GM12864 (cell line): ENCODE measurements at places on chromosomes 16 and 17.
A peak's percentile ranks its signal among the peaks of the same experiment; 100 is the strongest.

GRCh38 chr17:76238847-76239537 lies 1.3 kb downstream of the RNF157 start:
- no peak for DNase-seq

DNA sequence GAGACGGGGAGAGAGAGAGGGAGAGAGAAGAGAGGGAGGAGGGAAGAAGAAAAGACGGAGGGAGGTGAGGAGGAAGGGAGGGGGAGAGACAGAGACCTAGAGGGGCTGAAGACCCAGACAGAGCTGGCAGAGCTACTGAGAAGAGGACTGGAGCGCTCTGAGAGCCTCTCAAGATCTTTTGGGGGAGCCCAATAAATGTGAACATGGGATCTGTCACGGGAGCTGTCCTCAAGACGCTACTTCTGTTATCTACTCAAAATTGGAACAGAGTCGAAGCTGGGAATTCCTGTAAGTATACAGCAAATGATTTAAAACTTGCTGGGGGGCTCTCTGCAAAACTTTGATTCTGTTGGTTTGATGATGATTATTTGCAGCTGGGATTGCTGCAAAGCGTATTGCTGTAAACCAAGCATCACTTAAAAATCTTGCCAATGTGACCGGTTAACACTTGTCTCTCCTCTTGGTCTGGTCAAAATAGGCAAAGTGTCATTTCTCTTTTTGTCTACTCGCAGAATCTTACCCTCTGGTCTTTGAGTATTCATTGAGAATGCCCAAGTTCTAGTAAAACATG lies 344 bp downstream of the CNTNAP4 start:
- DNase-seq, result no peak

- DNase-seq, result no peak
Observed at GRCh38 chr17:52546493-52546892, 388.0 kb upstream of the CA10 start.

GRCh38 chr17:10804546-10804945 lies 647 bp upstream of the TMEM238L start:
- DNase-seq, result no peak

DNA sequence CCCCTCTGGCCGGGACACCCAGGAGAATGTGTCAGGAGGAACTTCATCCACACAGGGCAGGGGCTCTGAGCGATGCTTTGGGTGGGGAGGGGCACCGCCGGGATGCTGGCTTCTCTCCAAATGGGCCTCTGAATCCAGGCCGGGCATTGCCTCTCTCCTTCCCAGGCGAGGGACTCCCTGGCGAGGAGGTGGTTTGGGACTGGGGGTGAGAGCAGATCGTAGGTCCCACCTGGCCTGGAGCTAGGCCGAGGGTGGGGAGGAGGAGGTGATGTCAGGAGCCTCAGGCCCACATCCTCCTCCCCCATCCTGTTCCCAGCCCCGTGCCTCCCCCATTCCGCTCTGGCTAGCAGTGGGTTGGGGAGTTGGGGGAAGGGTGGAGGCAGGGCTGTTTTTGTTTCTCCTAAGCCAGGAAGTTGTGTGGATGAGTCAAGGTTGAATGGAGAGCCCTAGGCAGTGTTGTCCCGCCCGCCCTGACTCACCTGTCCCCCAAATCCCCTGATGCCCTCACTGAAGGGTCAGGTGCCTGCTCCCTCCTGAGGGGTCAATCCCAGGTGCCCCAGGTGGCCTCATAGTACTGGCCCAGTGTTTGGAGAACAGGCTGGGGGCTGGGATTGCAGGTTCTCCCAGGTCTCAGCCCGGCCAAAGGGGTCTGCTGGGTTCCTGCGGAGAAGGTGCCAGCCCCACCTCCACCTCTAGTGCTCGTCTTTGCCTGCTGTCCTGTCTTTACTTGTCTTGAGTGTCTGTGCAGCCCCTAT lies 2.8 kb downstream of the GRB7 start:
- DNase-seq, result no peak

GRCh38 chr16:23949630-23950290 lies 114.0 kb downstream of the PRKCB start:
- peak; percentile 37 for DNase-seq

DNA sequence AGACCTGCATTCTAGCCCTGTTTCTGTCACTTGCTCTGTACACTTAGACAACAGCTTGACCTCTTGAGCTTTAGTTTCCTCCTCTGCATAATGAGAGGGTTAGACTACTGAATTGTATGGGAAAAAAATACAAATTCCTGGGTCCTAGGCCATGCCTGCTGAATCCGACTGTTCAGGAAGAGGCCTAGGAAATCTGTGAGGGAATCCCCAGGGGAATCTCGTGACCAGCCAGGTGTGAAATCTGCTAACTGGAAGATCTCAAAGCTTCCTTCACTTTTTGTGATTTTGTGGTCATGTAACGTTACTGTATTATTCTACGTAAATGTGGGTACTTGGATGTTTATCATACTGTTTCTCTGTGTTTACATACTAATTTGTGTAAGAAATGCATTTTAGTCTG lies 58.2 kb downstream of the CYLD start:
- no peak for DNase-seq

DNA sequence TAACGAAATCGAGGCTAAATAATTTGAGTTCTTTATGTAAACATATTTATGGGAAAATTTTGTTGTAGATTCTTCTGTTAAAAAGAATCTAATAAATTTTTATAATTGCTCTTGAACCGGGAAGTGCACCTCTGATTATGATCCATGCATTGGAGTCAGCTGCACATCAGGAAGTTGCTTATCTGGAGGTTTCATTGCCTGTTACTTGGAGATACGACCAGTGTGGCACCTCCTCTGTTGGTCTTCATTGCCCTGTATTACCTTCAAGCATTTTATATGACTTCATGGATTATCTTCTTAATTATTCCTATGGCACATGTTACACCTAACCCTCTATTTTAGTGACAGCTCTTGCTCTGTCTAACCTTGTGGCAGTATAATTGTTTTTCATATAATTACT lies 312.6 kb upstream of the TBX2 start:
- DNase-seq, result no peak

- no peak for DNase-seq
Observed at GRCh38 chr16:25978218-25978617, 286.5 kb downstream of the HS3ST4 start.

DNA sequence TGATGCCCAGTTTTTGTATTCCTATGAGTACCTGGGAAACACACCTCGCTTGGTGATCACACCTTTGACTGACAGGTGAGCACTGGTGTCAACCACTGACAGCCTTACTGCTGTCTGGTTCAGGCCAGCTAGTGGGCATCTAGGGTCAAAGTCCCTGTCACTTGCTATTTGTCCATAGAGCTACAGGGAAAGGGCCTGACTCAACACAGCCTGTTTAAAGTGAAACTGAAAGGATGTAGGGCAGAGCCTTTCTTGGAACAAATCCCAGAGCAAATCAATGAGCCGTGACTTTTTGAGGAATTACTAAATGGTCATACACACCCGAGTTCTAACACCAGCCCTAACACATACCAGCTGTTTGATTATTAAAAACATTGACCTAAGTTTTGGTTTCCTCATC lies 106.8 kb downstream of the DNAH9 start:
- no peak for DNase-seq

GRCh38 chr16:75742424-75743047 lies 16.2 kb upstream of the CPHXL start:
- no peak for DNase-seq

DNA sequence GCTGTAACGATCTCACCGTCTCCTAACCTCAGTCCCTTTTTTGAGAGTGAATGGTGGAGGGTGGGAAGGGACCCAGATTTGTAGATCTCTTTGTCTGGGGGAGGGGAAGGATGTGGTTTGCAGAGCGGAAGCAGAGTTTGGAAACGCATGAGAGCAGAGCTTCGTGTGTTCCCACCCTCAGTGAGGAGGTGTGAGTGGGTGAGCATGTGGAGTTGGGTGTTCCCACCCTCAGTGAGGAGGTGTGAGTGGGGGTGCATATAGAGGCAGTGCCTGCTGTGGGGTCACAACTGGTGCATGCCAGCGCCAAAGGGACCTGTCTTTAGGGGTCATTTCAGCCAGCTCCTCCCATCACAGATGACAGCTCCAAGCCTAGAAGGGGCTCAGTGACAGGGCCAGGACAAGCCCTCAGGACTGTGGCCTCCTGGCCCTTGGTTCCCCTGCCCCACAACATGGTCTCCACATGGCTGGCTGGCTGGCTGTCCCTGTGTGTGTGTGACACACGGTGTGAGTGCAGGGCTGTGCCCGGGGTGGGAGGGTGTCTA lies 1.8 kb upstream of the CISD3 start:
- DNase-seq, result no peak

- no peak for DNase-seq
Observed at GRCh38 chr17:59296190-59296589, 35.3 kb upstream of the YPEL2 start.

DNA sequence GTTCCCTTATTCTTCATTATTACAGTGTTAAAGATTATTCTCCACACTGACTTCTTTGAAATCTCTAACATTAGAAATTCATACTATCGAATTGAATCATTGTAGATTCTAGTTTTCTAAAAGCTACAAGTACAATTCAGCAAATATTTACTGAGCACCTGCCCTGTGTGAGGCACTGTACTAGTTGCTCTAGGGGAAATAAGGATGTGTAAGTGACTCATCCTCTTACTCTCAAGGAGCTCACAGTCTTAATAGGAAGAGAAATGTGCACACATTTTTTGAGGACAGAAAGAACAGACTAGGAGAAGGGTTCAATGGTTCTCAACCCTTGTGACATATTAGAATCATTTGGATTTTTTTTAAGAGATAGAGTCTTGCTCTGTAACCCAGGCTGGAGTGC lies 7.7 kb upstream of the SLFN12L start:
- DNase-seq, result no peak

GRCh38 chr17:27607521-27608091 lies 23.4 kb upstream of the LGALS9 start:
- no peak for DNase-seq

GRCh38 chr16:88866151-88866920 lies at the start of gene PABPN1L:
PABPN1L (minus strand) TSS chr16:88866660; CDS start chr16:88866606, 54 bp downstream.
- DNase-seq, result no peak

DNA sequence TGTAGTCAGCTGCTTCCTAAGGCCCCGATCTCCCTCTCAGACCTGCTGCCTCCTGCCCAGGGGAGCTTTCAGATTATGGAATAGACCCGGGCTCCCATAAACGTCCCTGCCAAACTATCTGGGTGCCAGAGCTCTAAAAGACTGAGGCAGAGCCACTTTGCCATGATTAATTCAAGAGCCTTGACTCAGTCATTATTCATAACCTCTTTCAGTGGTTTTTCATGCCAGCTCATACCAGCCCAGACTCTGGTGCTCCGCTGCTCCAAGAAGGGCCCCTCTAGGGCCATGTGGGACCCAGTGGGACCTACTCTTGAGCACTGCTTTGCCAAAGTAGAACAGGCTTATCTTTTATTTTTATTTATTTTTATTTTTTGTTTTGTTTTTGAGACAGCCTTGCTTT lies 23.9 kb downstream of the DNAI2 start:
- no peak for DNase-seq

DNA sequence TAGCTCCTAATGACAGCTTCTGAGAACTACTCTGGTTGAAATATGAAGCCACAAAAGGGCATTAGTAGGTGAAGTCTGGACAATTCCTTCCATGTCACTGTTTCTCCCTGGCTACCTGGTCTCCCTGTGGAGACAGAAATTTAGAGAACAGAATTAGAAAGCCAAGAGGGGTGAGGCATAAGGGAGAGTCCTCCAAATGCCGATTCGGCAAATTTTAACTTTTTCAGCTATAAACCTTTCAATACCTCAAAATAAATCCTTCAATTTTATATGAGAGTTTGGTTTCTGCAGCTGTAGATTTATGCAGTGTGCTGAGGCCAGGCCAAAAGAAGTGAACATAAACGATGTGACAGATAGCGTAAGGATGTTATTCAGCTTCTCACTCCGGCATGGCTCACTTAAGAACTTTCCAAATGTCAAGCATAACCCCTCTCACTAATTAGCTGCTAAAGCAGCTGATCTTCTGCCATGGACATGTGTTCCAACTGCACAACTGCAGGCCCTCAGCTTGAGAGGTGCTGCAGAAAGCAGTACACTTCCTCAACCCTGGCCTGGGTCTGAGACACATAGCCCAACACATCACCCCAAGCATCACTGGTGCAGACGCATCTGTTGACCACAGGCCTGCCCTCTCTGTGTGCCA lies 247.9 kb upstream of the SOX9 start:
- no peak for DNase-seq

GRCh38 chr17:48577946-48578615 lies at the start of gene HOXB4:
HOXB4 (minus strand) TSS chr17:48578350; CDS start chr17:48578319, 31 bp downstream.
- DNase-seq, result peak; percentile 44

DNA sequence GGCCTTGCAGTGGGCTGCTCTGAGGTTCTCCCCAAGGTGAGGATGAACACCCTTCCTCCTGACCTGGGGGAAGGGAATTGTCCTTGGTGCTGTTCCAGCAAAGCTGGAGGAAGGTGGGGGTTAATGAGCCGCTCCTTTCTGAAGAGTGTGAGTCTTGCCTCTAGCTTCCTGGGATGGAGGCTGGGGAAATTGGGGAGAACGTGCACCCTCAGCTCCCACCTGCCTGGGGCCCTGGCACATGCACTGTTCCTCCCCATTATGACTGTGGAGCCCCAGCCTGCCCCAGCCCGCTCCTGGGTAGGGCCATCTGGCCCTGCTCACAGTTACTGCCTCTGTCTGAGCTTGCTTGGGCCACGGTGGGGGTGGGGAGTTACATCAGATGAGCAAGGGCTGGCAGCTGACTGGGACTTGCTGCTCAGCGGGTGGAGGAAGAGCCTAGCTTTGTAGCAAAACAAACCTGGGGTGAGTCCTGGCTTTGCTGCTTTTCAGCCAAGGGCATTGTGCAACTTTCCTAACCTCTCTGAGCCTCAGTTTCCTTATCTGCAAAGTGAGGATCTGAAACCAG lies 11.1 kb downstream of the TNS4 start:
- DNase-seq, result no peak

- DNase-seq, result no peak
Observed at GRCh38 chr17:70171159-70171558, 1.8 kb downstream of the KCNJ2 start.

- no peak for DNase-seq
Observed at GRCh38 chr17:34654276-34654880, 75.0 kb downstream of the TMEM132E start.

- DNase-seq, result no peak
Observed at GRCh38 chr17:36008998-36009665, 7.8 kb upstream of the CCL15 start.

- no peak for DNase-seq
Observed at GRCh38 chr17:13978478-13978877, 90.8 kb upstream of the COX10 start.

DNA sequence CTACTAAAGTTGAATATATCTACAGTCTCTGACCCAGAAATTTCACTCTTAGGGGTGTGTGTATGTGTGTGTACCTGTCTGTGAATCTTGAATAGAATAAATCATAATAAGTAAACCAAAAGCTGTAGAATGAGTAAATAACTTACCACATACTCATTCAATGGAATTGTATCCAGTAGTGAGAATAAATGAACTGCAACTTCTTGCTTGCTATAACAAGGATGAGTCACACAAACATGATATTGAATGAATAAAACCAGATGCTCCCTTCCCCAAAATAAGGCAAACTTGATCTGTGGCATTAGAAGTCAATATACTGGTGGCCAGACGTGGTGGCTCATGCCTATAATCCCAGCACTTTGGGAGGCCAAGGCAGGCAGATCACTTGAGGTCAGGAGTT lies 259.8 kb upstream of the MON1B start:
- DNase-seq, result no peak
